ENCODE measurements at places on chromosomes 12 and 14.

- DNase-seq = no peak
Observed at GRCh38 chr14:81132468-81132867, 88.3 kb downstream of the GTF2A1 start.

- DNase-seq = no peak
Observed at GRCh38 chr12:99388671-99389195, 258.8 kb upstream of the GARIN6 start.

DNA sequence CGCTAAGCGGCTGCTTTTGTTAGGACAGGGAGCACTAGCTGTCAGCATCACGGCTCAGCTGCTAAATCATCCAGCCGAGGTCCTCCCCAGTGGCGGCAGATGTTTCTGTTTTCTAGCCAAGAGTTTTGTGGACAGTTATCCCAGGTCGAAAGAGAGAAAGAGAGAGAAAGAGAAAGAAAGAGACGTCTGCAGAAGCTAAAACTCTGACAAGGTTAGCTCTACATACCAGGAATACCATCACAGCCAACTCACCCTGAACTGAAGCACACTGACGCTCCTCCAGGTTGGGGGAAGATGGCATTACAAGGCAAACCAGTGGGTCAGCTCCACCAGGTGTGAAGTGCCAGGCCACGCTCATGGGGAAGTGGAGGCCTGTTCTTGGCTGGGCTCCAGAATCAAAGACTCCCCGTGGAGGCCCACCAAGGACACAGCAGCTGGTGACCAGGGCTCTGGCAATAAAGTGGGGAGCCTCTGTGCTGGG is 64.9 kb upstream of the DICER1 start:
- DNase-seq = no peak

GRCh38 chr12:125178222-125178621 is 113.0 kb downstream of the AACS start:
- DNase-seq = no peak

DNA sequence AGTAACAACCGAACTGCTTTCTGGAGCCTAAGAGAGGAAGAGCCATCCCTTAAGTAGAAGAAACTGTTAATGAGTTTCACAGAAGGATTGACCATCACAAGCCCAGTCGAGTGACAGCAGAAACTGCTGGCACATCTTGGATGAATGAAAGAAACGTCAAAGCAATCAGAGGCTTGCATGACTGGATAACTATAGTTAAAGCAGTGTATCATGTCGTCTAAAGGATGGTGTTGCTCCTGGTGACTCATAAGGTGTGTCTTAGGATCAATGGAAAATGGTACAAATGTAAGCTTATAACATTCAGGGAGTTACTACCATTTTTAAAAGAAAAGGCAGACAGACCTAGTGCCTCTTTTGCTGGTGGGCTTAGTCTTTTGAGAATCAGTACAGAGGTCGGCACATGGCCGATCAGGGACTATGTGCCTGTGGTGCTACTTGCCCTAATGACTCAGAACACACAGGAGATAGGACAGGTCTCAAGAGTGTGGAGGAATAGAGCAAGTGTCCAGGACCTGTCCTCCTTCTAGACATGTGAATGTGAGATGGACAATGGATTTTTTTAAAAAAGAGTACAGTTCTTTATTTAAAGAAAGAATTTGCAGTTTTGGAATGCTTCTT is 55.7 kb downstream of the TMX1 start:
- DNase-seq = no peak

DNA sequence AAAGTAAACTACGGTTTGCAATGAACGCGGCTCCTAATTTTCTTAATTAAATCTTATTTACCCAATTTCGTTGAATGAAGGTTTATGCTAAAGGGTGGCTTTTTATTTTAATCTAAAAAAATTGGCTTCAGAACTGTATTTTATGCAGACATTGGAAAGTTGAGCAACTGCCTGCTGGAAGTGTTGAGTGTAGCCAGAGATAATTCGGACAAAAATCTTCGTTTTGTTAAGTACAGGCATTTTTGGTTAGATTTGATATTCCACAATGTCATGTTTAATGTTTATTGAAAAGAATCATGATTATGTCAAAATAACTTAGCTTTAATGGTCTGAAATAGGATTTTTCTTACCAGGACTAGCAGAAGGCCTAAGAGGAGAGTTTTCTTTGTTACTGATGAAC is 875 bp downstream of the IRAK3 start:
- DNase-seq = no peak

DNA sequence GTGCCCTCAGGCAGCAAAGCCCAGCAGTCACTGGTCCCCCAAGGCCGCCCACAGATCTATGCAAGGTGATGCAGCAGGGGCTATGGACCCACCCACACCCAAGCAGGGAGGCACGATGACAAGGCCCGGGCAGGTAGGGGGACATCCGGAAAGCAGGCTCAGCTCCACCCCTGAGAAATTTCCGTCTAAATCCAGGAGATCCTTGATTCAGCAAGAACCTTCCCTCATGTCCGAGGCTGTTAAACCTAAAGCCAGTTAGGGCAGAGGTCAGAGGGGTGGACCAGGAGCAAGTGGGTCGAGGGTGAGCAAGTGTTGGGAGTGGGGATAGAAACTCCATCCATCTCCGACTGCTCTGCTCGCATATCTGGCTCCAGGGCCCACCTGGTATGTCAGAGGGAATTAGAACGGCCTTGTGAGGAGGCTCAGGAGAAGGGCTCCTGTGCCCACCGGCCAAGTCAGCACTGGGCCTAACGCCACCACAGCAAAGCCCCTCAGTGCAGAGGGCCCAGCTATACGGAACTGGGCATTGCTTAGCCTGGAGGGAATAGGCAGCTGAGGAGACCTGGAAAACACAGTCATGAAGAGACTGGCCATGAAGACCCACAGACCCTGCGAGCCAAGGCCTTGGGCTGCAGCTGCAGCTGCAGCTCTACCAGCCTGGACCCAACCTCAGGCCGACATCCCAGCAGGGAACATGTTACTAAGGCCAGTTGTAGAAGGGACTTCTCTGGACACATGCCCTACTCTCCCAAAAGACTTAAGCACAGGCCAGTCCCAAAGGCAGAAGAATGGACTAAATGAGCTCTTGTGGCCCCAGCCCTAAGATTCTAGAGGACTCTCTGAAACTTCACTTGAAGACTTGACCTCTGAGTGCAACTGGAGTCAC is 34.3 kb downstream of the DAD1 start:
- no peak for DNase-seq

GRCh38 chr12:78407722-78408121 is 456.9 kb upstream of the SYT1 start:
- no peak for DNase-seq

DNA sequence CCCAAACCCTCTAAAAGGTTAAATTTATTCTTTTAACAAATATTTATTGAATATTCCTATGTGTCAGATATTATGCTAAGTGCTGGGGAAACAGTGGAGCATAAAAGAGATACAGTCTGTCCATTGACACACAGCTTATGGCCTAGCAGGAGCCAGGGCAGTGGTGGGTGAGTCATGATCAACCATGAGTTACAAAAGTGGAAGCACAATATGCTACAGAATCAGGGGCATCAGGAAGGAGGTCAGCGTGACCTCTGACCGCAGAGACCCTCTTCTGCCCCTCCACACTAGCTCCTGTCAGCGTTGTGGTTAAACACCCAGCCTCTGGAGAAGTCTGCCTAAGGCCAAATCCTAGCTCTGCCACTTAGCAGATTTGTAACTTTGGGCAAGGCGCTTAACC is 4.7 kb upstream of the PPP1R1A start:
- DNase-seq = no peak

DNA sequence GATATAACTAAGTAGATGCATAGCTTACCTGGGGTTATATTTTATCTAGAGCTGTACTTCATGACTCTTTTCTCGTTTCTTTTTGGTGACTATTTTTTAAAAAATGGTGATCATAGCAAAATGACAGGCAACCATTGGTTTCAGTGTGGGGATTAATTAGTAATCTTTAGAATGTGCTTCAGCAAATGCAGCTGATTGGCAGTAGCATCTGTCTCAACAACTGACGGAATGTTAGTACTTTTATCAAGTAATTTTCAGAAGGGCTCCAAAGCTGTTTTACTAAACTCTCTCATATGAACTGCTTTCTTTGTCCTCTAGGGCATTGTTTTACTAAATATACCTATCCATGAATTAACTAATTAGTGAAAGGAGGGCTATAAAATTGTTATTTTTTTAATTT is 117.6 kb downstream of the TRMT5 start:
- no peak for DNase-seq

DNA sequence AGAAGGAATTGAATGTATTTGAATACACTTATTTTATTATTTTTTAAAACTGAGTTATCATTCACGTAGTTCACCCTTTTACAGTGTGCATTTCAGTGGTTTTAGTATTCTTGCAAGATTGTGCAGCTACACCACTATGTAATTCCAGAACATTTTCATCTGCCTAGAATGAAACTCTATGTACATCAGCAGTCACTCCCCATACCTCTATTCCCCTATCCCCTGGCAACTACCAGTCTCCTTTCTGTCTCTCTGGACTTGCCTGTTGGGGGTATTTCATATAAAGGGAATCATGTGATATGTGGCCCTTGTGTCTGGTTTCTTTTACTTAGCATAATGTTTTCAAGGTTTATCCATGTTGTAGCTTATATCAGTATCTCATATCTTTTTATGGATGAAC is 96.8 kb downstream of the BORCS5 start:
- DNase-seq = no peak

- DNase-seq = no peak
Observed at GRCh38 chr12:128259556-128260070, 7.4 kb upstream of the TMEM132C start.

- DNase-seq = no peak
Observed at GRCh38 chr14:45249856-45250575, 3.0 kb downstream of the MIS18BP1 start.

- no peak for DNase-seq
Observed at GRCh38 chr12:47210776-47211175, 131.0 kb upstream of the AMIGO2 start.

GRCh38 chr12:125276567-125276966 is 211.3 kb downstream of the AACS start:
- no peak for DNase-seq

- DNase-seq = no peak
Observed at GRCh38 chr12:19398376-19399363, 40.6 kb upstream of the AEBP2 start.

- no peak for DNase-seq
Observed at GRCh38 chr12:75917083-75917482, 114.5 kb downstream of the PHLDA1 start.

DNA sequence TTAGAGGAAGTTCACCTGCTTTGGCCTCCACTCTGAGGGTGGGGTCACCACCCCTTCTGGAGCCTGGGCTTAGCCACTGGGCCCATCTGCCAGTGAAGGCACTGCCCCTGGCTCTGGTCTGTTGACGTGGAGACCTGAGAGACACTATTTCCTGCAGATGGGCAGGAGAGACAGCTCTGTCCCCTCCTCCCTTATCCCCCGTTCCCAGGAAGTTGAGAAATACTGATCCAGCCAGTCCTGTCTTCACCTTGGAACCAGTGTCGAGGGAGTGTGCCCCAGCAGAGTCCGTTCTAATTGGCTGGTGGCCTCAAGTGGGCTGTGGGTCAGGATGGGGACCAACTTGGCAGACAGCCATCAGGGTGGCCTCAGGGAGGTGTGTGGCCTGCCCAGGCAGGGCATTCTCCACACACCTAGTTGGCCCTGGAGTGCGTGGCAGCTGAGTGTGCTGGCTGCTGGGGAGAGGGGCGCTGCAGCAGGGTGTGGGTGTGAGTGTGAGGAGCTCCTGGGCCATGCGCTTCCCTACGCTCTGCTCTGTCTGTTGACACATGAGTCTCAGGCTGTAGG is 25.4 kb downstream of the CLSTN3 start:
- DNase-seq = no peak

- no peak for DNase-seq
Observed at GRCh38 chr14:20516921-20517320, 11.6 kb downstream of the RNASE10 start.

DNA sequence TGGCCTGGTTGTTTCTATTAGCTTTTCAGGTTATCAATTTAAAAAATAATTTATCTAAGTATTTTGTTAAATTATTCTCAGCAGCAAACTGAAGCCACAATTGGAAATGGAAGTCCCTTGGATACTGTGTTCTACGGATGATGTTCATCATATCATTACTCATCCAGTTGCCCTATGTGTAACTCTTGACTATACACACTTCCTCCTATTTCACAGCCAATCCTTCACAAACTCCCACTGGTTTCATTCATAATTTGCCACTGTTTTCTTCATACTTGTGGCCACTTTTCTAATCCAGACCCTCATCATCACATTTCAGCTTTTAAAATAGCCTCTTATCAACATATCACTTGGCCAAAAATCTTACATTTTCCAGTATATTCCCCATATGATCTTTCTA is 84.0 kb downstream of the CATSPERB start:
- DNase-seq = no peak

DNA sequence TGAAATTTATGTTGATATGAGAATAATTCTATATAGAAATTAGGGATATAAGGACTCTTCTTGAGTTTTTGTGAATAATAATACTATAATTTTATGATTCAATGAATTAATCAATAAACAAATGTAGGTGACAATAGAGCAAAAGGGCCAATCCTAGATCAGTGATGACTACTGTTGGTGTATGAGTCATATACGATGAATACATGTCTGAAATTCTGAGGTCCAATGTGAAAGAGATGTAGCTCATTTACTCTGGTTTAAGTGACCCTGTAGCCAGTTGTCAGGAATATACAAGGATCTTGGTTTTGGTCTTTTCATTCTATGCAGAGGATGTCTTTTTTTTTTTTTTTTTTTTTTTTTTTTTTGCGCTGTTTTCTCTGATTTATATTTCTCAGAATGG is 72.1 kb upstream of the RTL1 start:
- DNase-seq = no peak

GRCh38 chr12:66813137-66813892 is 134.4 kb upstream of the GRIP1 start:
- DNase-seq = no peak

DNA sequence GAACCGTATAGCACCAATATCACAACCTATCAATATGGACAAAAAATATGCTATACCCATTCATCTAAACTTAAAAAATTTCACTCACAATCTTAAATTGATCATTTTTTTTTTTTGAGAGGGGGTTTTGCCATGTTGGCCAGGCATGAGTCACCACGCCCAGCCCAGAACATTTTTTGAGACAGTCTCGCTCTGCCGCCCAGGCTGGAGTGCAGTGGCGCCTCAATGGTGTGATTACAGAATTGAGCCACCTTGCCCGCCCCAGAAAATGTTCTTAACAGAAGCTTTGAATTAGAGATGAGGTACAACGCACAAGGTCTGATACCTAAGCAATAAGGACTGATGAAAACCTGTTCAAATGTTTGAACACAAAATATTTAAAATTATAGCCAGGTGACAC is 15.8 kb upstream of the ATP5F1B start:
- DNase-seq = no peak

GRCh38 chr12:132450418-132451171 is 39.4 kb upstream of the FBRSL1 start:
- DNase-seq = no peak

- DNase-seq = no peak
Observed at GRCh38 chr12:105057174-105057573, 27.1 kb downstream of the ALDH1L2 start.

GRCh38 chr14:41016213-41016612 is 590.5 kb upstream of the LRFN5 start:
- DNase-seq = no peak

- no peak for DNase-seq
Observed at GRCh38 chr12:124964836-124965462, 24.0 kb downstream of the DHX37 start.

All from stimulated activated CD8-positive, alpha-beta memory T cell treated with anti-CD3 and anti-CD28 coated beads, Interleukin-4, amount 100 ng/mL, for 24 hours (primary cell).